Uterus (tissue), 4 donors: ENCODE measurements at places on chromosomes 2 and 18. TPM values are rescaled to one million over a fixed set of nuclear protein-coding genes. Genes with fewer than 3 reads are reported as not detected.
A peak's percentile ranks its signal among the peaks of the same experiment; 100 is the strongest.

The KRCC1 gene
- total RNA-seq: 28.6 TPM

The EIF2AK3 gene
- 52.7 TPM for total RNA-seq

The PCGF1 gene
- total RNA-seq: 10.9 TPM

The CRYGD gene
- not detected for total RNA-seq

The FOXI3 gene
- total RNA-seq: not detected

The SIX2 gene
- total RNA-seq: not detected

The DSG1 gene
- total RNA-seq: not detected

The ADCYAP1 gene
- total RNA-seq: not detected

The SPP2 gene
- total RNA-seq: 1.3 TPM

The CDH2 gene
- total RNA-seq: 58.2 TPM

The SPR gene
- 21.8 TPM for total RNA-seq

The ZSWIM2 gene
- not detected for total RNA-seq

GRCh38 chr18:67276638-67277037 is 239.9 kb downstream of the DSEL start:
- H3K27ac ChIP-seq: no peak overlapping the region
- H3K4me3 ChIP-seq: no peak overlapping the region
- H3K36me3 ChIP-seq: no peaks in the 10 kb centered on the region
- H3K27me3 ChIP-seq: no peaks in the 10 kb centered on the region
- DNase-seq: no peak
- no peaks in the 10 kb centered on the region for H3K4me1 ChIP-seq

- H3K27me3 ChIP-seq: no peaks in the 10 kb centered on the region
- H3K4me1 ChIP-seq: peaks cover 5% of the 10 kb centered on the region
- no peak overlapping the region for H3K27ac ChIP-seq
- H3K36me3 ChIP-seq: no peaks in the 10 kb centered on the region
- H3K4me3 ChIP-seq: no peak overlapping the region
Observed at GRCh38 chr18:35491700-35492077, 6.1 kb downstream of the INO80C start.

GRCh38 chr2:80145499-80145898 is 159.1 kb downstream of the LRRTM1 start:
- no peaks in the 10 kb centered on the region for H3K4me1 ChIP-seq
- H3K4me3 ChIP-seq: no peak overlapping the region
- no peak for DNase-seq
- no peaks in the 10 kb centered on the region for H3K36me3 ChIP-seq
- H3K27ac ChIP-seq: no peak overlapping the region
- no peaks in the 10 kb centered on the region for H3K27me3 ChIP-seq

GRCh38 chr18:71832946-71833617 is 711.1 kb downstream of the CBLN2 start:
- H3K4me3 ChIP-seq: no peak overlapping the region
- H3K27me3 ChIP-seq: no peaks in the 10 kb centered on the region
- DNase-seq: no peak
- H3K4me1 ChIP-seq: no peaks in the 10 kb centered on the region

- H3K27me3 ChIP-seq: no peaks in the 10 kb centered on the region
- H3K4me3 ChIP-seq: peak overlapping the region; percentile 68
- H3K36me3 ChIP-seq: no peaks in the 10 kb centered on the region
- no peak for DNase-seq
- peak overlapping the region; percentile 80 for H3K27ac ChIP-seq
- H3K4me1 ChIP-seq: no peaks in the 10 kb centered on the region
Observed at GRCh38 chr2:159798376-159798725, 343 bp upstream of the CD302 start.

- H3K27ac ChIP-seq: no peak overlapping the region
- no peak overlapping the region for H3K4me3 ChIP-seq
- H3K36me3 ChIP-seq: no peaks in the 10 kb centered on the region
- H3K27me3 ChIP-seq: no peaks in the 10 kb centered on the region
- no peak for DNase-seq
Observed at GRCh38 chr2:105755895-105756294, 11.2 kb downstream of the NCK2 start.

- H3K4me3 ChIP-seq: no peak overlapping the region
- H3K36me3 ChIP-seq: no peaks in the 10 kb centered on the region
Observed at GRCh38 chr2:62184512-62185230, 11.2 kb upstream of the B3GNT2 start.

DNA sequence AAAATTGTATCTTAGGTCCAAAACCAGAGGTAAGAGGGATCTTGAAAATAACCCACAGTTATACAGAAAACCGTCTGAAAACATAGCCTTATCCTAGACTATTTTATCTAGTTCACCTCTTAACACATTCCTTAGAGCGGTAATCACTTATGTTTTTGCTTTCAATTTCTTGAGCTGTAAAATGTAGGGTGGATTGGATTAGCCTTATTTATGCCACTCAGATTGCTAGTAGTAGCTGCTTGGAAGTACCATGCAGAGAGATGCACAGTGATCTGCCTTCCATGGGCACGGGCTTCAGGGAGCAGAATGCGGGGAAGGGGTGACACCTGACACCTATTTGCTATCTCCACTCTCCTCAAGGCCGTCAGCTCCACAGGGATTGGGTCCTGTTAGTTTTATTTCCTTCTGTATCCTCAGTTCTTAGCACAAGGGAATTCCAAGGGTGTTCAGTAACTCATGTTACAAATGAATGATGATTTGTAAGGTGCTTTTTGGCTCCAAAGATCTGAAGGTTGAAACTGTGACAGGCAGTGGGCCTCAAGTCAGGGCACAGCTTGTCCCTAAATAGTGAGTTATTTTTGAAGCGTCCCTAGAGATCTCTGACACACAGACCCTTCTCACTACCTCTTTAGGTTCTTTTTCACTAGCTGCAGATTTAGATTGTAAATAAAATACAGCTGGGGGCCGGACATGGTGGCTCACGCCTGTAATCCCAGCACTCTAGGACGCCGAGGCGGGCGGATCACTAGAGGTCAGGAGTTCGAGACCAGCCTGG is 64.0 kb upstream of the PMAIP1 start:
- no peaks in the 10 kb centered on the region for H3K4me1 ChIP-seq
- H3K27ac ChIP-seq: no peak overlapping the region
- no peak for DNase-seq
- H3K36me3 ChIP-seq: no peaks in the 10 kb centered on the region
- H3K4me3 ChIP-seq: no peak overlapping the region

DNA sequence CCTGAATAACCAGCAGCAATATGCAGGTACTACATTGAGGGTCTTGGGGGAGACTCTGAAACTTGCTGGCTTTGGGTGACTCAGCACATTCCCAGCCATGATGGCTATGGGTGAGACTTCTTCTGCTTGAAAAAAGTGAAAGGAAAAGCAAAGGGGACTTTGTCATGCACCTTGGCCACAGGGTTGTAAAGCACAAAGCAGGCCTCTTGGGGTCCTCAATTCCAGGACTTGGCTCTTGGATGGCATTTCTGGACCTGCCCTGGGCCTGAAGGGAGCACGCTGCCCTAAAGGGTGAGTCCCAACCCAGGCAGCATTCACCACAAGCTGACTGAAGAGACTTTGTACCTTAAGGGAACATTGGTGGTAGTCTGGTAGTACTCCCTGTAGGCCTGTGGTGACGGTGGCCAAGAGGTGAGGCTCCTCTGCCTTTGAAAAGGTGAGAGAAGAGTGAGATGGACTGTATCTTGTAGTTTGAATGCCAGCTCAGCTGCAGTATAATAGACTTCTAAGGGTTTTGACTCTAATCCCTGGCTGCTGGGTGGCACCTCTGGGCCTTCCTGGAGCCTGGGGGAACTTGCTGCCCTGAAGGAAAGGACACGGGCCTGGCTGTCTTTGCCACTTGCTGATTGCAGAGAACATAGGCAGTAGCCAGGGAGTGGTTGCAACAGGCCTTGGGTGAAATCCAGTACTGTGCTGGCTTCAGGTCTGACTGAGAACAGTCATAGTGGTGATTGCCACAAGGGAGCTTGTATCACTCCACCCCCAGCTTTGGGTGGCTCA is 36.5 kb upstream of the CYTIP start:
- H3K4me1 ChIP-seq: no peaks in the 10 kb centered on the region
- no peaks in the 10 kb centered on the region for H3K27me3 ChIP-seq
- H3K36me3 ChIP-seq: no peaks in the 10 kb centered on the region

GRCh38 chr18:42510540-42510939 is 555.5 kb downstream of the PIK3C3 start:
- no peak for DNase-seq
- H3K27me3 ChIP-seq: no peaks in the 10 kb centered on the region
- no peaks in the 10 kb centered on the region for H3K36me3 ChIP-seq
- H3K4me3 ChIP-seq: no peak overlapping the region
- no peaks in the 10 kb centered on the region for H3K4me1 ChIP-seq
- H3K27ac ChIP-seq: no peak overlapping the region

DNA sequence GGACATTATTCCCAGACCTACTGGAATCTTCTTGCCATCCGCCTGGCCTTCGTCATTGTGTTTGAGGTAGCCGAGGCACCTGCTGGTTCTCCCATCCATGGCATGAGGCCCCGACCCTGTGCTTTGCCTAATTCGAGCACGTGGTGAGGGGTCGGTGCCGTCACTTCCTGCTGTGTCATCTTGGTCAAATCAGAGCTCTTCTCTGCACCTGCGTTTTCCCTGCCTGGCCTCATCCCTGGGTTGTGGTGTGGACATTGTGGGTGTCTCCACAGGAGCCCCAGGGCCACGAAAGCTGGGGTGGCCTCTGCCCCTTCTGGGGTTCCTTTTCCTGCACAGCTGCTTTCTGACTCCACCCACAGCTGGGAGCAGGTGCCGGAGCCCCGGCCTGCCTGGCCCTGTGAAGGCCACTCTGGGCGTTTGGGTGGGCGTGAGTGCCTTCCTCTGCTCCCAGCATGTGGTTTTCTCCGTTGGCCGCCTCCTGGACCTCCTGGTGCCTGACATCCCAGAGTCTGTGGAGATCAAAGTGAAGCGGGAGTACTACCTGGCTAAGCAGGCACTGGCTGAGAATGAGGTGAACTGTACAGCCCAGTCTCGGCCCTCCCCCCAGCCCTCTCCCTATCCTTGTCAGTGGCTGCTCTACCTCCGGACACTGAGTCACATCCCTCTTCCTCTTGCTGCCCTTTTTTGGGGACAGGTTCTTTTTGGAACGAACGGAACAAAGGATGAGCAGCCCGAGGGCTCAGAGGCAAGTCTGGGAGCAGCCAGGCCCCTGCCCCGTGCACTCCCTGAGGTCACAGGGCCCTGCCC is 34.9 kb downstream of the ANO7 start:
- H3K27me3 ChIP-seq: no peaks in the 10 kb centered on the region
- H3K4me1 ChIP-seq: peaks cover 14% of the 10 kb centered on the region
- no peak for DNase-seq
- no peak overlapping the region for H3K4me3 ChIP-seq
- no peaks in the 10 kb centered on the region for H3K36me3 ChIP-seq

GRCh38 chr2:239561446-239562001 is 160.7 kb upstream of the HDAC4 start:
- no peak for DNase-seq
- H3K27ac ChIP-seq: no peak overlapping the region
- no peak overlapping the region for H3K4me3 ChIP-seq
- no peaks in the 10 kb centered on the region for H3K27me3 ChIP-seq

GRCh38 chr2:158586491-158586890 is 129.7 kb downstream of the PKP4 start:
- H3K36me3 ChIP-seq: no peaks in the 10 kb centered on the region
- no peaks in the 10 kb centered on the region for H3K27me3 ChIP-seq
- DNase-seq: no peak
- H3K4me3 ChIP-seq: no peak overlapping the region

GRCh38 chr18:38611036-38611964 is 1045.7 kb upstream of the CELF4 start:
- DNase-seq: no peak
- H3K36me3 ChIP-seq: no peaks in the 10 kb centered on the region
- no peak overlapping the region for H3K4me3 ChIP-seq

GRCh38 chr2:214807653-214808052 is 1.8 kb downstream of the BARD1 start:
- peak overlapping the region; percentile 89 for H3K4me3 ChIP-seq
- no peak for DNase-seq
- no peaks in the 10 kb centered on the region for H3K27me3 ChIP-seq

DNA sequence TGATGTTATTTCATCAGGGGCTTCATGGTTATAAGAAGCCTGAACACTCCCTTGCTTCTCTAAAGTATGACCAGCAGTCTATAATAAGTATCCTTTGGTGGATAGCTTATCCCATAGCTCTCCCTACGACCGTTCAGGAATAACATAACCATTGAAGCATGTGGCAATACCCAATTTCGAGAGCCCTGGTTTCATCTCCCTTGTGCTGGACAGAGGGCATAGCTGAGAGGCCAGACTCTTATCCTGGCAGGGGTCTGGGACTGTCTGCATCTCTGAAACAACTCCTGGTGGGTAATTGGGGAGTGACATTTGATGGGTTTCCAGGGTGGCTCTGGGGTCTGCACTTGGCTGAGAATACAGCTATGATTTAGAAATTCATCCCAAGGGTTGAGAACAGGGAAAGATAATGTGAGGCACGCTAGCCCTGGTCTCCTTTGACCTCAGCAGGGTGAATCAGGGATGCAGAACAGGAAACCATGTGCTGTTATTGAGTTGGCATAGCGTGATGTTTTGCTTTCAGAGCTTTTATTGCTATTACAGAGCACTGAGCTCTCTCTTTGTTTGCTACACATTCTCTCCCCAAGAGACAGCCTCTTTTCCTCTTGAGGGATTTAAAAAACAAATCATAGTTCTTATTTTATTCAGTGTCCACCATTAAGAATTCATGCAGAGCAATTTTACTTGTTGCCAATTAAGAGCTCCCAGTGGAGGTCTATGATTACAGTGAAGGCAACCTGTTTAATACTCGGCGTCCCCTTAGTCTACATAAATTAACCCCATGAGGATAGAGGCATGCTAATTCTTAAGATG is 274.5 kb downstream of the NCKAP5 start:
- no peak for DNase-seq
- H3K4me1 ChIP-seq: no peaks in the 10 kb centered on the region
- H3K4me3 ChIP-seq: no peak overlapping the region
- no peaks in the 10 kb centered on the region for H3K27me3 ChIP-seq

- no peak overlapping the region for H3K4me3 ChIP-seq
- H3K36me3 ChIP-seq: no peaks in the 10 kb centered on the region
- DNase-seq: no peak
- H3K4me1 ChIP-seq: no peaks in the 10 kb centered on the region
- no peak overlapping the region for H3K27ac ChIP-seq
- H3K27me3 ChIP-seq: no peaks in the 10 kb centered on the region
Observed at GRCh38 chr2:100004959-100005387, 137.4 kb downstream of the AFF3 start.

DNA sequence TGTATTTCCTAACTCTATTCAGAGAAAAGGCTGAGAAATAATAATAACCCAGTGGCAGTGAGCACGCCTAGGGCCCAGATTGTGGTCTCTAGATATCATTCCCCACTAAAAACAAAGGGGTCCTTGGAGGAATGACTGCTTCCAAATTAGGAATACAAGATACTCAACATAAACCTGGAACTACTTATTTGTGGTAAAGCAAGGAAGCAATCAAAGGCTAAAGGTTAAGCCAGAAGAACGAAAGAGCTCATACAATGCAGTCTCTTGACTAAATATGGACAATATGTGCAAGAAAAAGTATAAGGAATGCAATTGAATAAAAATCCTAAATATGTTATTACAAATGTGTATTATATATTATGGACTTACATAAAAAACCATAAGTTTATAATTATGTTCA is 253.5 kb upstream of the NRP2 start:
- no peaks in the 10 kb centered on the region for H3K4me1 ChIP-seq
- no peak overlapping the region for H3K27ac ChIP-seq
- no peak for DNase-seq
- H3K4me3 ChIP-seq: no peak overlapping the region
